Stimulated activated CD8-positive, alpha-beta memory T cell treated with anti-CD3 and anti-CD28 coated beads, Interleukin-4, amount 100 ng/mL, for 1 hour (primary cell): ENCODE measurements at places on chromosomes 12 and 14.

DNA sequence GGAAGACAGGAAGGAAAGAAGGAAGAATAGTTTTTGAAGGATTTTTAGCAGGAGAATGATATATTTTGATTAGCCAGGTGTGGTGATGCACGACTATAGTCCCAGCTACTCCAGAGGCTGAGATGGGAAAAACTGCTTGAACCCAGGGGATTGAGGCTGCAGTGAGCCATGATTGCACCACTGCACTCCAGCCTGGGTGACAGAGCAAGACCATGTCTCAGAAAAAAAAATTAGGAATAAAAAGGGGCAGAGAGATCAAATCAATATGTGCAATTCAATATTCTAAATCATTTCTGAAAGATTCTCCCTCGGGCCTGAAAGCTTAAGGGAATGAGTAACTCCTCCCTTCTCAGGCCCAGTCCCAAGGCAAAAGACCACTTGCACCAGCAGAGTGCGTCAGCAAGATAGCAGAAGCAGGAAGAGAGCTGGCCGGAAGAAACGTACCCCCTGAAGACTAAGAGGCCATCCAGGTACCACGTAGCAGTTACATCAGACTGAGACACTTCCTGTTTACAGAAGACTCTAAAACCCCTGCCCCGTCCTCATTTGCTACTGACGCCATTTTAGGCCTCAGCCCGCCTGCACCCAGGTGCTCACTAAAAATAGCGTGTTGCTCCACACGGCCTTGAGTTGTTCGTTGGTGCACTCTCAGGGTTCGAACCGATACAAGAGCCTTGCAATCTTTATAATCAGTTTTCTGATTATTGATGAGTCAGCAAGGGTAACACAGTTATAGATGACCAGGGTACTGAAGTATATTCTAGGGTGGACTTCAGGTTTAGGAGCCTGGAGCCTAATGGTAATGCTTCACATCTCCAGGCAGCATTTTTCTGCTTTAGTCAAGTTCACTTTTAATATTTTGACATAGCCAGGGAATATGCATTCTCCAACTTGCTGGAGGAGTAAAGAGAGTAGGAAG is 57.7 kb upstream of the CSRP2 start:
- DNase-seq = no peak

DNA sequence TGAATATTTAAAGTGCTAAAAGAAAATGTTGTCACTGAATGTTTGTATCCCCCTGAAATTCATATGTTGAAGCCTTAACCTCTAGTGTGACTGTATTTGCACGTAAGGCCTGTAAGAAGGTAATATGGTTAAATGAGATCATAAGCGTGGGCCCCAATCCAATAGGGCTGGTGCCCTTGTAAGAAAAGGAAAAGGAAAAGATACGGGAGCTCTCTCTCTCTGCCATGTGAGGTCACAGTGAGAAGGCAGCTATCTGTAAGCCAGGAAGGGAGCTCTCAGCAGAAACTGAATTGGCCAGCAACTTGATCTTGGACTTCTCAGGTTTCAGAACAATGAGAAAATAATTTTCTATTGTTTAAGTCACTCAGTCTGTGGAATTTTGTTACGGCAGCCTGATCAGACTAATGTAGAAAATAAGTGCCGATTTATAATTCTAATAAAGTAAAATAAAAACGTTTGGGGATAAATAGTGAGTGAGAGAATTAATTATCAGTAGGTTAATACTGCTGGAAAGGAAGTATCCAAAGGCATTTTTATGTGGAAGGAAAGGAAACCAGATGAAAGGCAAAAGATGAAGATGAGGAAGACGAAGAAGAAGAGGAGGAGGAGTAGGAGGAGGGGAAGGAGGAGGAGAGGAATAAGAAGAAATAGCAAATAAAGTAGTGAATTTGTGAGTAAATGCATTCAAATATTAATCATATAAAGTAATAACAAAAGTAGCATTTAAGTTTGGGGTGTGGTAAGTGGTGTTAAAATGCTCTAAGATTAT is 188.5 kb upstream of the KRR1 start:
- no peak for DNase-seq

DNA sequence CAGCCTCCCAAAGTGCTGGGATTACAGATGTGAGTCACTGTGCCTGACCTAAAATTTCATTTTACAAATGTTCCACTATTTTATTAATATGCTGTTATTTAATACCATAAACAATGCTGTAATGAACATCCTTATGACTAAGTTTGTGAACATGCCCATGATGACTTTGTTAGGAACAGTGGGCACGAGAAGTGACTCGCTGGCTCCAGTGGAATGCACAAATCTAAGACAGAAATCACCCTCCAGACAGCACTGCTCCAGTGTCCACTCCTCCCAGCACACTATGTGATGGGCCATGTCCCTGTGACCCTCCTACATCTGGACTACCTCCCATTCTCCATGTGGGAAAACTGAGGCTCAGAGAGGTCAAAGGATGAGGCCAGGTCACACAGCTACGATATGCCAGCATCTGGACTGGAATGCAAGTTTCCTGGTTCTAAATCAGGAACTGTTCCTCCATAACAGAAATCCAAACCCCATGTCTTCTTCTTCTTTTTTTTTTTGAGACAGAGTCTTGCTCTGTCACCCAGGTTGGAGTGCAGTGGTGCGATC is 57.9 kb downstream of the GPR68 start:
- DNase-seq = no peak

DNA sequence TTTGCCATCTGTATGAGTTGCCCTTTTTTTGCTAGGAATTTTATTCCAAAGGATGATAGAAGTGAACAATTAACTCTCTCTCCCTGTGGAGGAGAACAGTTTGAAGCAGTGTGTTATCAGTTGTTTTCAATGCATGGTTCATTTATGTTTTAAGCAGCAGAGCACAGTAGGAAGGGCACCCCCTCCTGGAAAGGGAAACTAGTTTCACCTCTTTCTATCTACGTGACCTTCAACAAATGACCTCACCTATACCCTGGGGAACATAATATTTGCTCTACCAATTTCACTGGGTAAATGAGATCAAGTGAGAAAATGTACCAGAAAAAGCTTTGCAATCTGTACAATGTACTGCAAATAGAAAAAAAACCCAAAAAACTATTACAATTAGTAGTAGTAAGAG is 5.4 kb upstream of the DCP1B start:
- no peak for DNase-seq

GRCh38 chr12:34296143-34297041 is 274.1 kb downstream of the ALG10 start:
- no peak for DNase-seq

DNA sequence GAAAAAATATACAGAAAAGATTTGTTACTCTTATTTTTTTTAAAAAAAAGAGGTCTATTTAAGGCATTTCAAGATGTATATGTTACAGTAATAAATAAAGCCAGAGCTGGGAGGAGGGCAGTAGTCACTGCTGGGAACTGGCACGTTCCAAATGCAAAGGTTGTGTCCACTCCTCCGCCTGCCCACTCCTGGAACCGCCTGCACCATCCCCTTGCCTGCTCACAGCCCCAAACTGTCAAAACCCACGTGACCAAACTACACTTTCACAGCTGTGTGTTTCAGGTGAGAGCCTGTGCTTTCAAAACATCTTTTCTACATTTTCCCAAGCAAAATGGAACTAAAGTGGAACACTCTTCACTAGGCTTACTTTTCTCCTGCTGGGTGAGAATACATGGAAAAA is 160.4 kb downstream of the TTC7B start:
- DNase-seq = no peak

DNA sequence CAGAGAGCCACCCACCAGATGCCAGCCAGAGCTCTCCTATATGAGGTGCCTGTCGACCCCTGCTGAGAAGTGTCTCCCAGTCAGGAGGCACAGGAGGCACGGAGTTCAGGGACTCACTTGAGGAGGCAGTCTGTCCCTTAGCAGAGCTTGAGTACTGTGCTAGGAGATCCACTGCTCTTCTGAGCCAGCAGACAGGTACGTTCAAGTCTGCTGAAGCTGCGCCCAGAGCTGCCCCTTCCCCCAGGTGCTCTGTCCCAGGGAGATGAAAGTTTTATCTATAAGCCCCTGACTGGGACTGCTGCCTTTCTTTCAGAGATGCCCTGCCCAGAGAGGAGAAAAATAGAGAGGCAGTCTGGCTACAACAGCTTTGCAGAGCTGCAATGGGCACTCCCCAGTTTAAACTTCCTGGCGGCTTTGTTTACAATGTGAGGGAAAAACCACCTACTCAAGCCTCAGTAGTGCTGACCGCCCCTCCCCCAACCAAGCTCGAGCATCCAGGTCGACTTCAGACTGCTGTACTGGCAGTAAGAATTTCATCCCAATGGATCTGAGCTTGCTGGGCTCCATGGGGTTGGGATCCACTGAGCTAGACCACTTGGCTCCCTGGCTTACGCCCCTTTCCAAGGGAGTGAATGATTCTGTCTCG is 146.7 kb upstream of the USP15 start:
- no peak for DNase-seq

DNA sequence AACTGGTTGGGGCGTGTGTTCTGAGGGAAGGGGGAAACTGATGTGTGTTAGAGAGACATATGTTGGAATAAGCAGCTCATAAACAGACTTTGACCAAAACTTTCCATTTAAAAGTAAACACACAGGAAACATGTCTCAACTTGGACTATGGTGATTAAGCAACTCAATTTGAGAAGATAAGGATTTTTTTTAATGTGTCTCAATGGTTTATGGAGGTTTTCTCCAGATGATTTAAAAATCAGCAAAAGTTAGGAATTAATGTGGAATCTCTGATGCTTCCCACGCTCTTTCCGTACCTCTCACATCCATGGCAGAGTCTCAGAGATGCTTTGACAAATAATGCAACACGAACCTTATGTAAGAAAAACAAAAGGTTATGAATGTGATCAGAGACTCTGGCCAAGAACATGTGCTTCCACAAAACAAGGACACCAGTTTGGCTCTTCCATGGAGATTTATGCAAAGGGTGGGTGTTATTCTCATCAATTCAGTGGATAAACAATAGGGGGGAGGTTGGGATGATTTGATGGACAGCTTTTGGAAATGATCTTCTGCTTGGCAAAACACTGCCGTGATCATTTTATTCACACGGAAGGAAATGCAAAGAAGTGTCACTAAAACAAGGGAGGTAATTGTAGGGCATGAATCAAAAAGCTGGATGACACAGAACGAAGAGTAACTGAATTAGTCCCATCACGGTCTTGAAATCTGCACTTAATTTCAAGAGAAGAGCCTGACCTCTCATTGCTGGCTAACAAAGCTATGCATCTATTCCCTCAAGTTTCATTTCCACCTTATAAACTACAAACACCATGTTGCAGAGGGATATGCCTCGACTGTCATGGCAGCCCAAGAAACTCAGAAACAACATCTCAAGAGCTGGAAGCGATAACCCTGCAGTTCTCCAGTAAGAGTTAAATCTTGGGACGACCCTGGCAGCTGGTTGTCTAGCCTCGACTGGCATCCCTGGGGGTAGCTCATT is 76.5 kb downstream of the FOXN3 start:
- no peak for DNase-seq

DNA sequence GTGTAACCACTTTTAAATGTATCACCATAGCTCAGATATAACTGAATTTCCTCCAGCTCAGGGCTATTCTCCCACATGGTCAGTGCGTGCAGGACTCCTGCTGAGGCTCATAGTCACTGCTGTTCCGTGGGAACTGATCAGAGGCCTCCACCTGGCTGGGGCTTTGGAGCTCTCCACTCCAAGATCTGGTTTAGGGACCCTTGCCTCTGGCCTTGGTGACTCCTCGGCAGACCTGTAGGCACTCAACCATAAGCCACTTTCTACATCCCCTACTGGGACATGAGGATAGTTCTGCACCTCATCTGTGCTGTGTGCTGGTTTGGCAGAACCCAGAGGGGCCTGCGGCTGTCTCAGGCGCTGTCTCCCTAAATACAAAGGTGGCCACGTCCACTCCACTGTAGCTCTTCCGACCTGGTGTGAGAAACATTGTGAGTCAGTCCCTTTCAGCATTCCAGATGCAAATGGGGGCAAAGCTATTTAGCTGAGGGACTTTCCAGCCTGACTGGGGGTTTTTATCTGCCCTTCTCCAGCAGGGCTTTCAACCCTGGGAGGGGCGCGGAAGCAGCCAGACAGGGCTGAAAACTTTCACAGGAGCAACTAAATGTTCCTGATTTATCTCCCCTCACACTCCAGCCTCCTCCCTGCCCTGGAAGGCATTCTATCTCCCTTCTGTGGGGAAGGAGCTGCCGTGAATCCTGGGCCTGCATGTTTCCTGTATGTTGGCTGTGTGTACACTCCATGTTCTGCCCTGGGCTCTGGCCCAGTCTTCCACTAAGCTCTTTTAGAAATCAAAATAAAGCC is 218.3 kb upstream of the DAAM1 start:
- DNase-seq = no peak

DNA sequence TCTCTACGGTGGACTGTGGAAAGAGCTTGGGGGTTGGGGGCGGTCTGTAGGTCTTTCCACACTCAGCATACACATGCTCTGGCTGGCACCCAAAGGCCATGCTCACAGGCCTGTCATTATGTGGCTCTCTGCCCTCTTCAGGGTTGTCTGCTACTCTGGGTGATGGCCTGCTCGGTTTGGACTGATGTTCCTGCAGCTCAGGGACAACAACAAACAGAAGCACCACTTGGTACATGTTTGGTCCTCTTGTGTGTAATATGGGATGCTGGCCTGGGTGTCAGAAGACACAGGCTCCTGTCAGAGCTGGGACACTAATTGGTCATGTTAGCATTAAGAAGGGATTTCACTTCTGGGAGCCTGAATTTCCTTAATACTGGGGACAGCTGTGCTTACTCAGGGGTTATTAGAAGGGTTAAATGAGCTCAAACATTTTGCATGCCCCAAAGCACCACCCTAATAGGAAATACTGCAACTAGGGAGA is 32.7 kb upstream of the SELPLG start:
- no peak for DNase-seq

GRCh38 chr14:54267172-54267571 is 129.6 kb upstream of the CDKN3 start:
- no peak for DNase-seq

DNA sequence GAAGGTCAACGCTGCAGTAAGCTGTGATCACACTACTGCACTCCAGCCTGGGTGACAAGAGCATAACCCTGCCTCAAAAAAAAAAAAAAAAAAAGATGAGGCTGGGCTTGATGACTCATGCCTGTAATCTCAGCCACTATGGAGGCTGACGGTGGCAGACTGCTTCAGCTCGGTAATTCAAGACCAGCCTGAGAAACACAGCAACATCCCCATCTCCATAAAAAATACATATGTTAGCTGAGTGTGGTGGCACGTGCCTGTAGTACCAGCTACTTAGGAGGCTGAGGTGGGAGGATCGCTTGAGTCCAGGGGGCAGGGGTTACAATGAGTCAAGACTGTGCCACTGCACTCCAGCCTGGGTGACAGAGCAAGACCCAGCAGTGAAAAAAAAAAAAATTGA is 50.4 kb downstream of the GXYLT1 start:
- DNase-seq = no peak

DNA sequence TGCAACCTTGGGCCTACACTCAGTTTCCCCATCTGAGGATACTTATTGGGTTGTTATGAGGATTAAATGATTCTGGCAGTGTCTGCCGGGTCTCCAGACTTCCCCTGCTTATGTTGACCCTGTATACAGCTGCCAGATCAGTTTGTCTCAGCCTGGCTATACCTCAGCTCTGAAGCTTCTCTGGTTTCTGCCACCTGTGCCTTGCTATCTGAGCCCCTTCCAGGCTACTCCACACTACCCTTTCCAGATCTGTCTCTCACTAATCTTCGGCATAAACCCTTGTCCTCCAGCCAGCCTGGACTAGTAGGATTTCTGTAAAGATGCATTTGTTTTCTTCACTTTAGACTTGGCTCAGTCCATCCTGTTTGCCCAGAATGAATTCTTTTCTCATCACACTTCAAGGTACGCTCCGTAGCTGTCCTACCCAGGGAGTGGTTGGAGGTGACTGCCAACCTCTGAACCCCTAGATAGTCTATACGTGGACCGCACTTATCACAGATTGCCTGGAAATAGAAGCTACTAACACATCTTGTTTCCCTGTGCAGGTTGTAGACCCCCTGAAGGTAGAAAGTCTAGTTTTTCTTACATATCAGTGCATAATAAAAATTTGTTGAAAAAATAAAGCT is 422.4 kb downstream of the RAD51B start:
- no peak for DNase-seq
